T-helper 17 cell (primary cell): ENCODE measurements at places on chromosomes 4 and X.
A peak's percentile ranks its signal among the peaks of the same experiment; 100 is the strongest.

DNA sequence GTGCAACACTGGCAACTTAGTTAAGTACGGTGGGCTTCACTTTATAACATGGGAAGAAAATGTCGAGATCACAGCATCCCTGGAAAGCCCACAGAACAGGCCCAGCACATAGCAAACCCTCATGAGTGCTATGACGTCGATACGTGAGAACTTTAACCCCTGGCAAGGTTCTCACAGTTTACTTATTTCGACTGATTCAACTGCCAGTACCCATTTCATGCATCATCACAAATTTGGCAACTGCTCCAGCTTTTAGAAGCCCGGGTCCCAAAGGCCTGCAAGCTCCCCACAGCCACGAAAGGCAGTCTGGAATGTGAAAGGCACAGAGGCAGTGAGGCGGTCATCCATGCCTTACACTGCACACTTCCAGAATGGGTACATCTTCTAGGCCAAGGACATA is 41.2 kb downstream of the RELL1 start:
- H3K27ac ChIP-seq = no peak overlapping the region
- H3K4me3 ChIP-seq = no peak overlapping the region
- DNase-seq = no peak
- no peaks in the 10 kb centered on the region for H3K27me3 ChIP-seq

GRCh38 chr4:38896940-38897339 is 29.3 kb downstream of the FAM114A1 start:
- no peak for DNase-seq
- H3K27ac ChIP-seq = no peak overlapping the region
- no peaks in the 10 kb centered on the region for H3K4me1 ChIP-seq
- H3K36me3 ChIP-seq = no peaks in the 10 kb centered on the region

- H3K36me3 ChIP-seq = no peaks in the 10 kb centered on the region
- no peaks in the 10 kb centered on the region for H3K27me3 ChIP-seq
- H3K27ac ChIP-seq = no peak overlapping the region
- DNase-seq = no peak
- no peaks in the 10 kb centered on the region for H3K4me1 ChIP-seq
- no peak overlapping the region for H3K4me3 ChIP-seq
Observed at GRCh38 chrX:115650916-115651315, 89.9 kb downstream of the PLS3 start.

DNA sequence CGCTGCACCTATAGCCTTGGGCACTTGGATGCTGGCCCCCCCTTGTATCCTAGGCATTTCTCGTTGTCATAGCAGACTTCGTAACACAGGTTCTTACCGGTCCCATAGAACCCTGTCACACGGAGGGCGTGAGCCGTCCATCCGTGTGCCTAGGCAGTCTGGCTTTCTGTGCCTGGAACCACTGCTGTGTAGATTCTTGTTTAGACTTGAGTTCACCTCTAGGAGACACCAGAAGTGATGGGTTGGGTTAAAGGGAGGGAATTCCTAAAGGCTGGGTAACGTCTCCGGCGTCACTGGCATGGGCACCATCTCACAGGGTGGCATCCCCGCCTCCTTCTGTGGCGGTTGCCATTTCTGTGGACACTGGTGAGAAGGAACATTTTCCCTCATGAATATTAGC is 13.5 kb upstream of the NKX1-1 start:
- no peak overlapping the region for H3K27ac ChIP-seq
- no peak overlapping the region for H3K4me3 ChIP-seq
- no peak for DNase-seq
- peaks cover 50% of the 10 kb centered on the region for H3K27me3 ChIP-seq
- peaks cover 6% of the 10 kb centered on the region for H3K4me1 ChIP-seq

DNA sequence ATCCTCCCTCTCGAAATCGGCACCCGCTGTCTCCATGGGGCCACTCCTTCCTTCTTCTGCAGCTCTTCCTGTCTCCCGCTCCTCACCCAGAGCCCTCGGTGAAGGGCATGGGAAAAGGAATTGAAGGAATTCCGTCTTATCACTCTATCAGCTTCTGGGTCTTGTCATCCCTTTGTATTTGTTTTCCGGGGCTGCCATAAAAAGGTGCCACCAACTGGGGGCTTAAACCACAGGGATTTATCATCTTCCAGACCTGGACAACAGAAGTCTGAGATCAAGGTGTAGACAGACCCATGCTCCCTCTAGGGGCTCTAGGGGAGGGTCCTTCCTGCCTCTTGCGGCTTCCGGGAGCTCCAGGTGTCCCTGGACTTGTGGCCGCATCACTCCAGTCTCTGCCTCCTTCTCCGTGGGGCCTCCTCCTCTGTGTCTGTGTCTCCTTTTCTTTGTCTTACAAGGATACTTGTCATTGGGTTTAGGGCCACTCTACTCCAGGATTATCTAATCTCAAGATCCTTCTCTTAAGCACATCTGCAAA is 24.0 kb downstream of the CD99 start:
- H3K4me1 ChIP-seq = peaks cover 29% of the 10 kb centered on the region
- no peaks in the 10 kb centered on the region for H3K36me3 ChIP-seq
- H3K27me3 ChIP-seq = no peaks in the 10 kb centered on the region
- DNase-seq = no peak
- H3K4me3 ChIP-seq = no peak overlapping the region
- peak overlapping the region; percentile 84 for H3K27ac ChIP-seq

- H3K27me3 ChIP-seq = no peaks in the 10 kb centered on the region
- H3K4me1 ChIP-seq = no peaks in the 10 kb centered on the region
- DNase-seq = no peak
- H3K36me3 ChIP-seq = no peaks in the 10 kb centered on the region
- no peak overlapping the region for H3K27ac ChIP-seq
- H3K4me3 ChIP-seq = no peak overlapping the region
Observed at GRCh38 chrX:10741003-10741402, 120.6 kb upstream of the MID1 start.

- H3K27ac ChIP-seq = no peak overlapping the region
- H3K4me3 ChIP-seq = no peak overlapping the region
- H3K4me1 ChIP-seq = no peaks in the 10 kb centered on the region
- DNase-seq = no peak
- H3K27me3 ChIP-seq = no peaks in the 10 kb centered on the region
Observed at GRCh38 chrX:44002567-44002966, 29.4 kb upstream of the NDP start.

GRCh38 chrX:111164728-111165127 is 68.7 kb downstream of the PAK3 start:
- DNase-seq = no peak
- no peaks in the 10 kb centered on the region for H3K36me3 ChIP-seq
- no peak overlapping the region for H3K4me3 ChIP-seq
- no peak overlapping the region for H3K27ac ChIP-seq
- no peaks in the 10 kb centered on the region for H3K4me1 ChIP-seq

DNA sequence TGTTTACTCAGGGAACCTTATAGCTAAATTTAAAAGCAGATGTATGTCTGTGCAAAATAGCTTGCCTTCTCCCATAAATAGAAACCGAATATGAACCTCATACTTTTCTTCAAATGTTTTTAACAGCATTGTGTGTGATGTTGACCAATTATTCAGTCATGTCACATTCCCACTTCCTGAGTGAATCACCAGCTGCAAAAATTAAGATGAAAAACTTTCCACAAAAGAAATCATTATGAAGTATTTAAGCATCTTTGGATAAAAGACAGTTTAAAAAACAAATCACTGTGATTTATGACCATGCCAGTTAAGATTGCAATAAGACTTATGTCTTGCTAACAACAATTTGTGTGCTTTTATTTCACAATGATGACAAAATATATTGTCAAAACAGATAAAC is 220.1 kb downstream of the PDGFC start:
- no peak for DNase-seq
- no peaks in the 10 kb centered on the region for H3K27me3 ChIP-seq
- H3K36me3 ChIP-seq = no peaks in the 10 kb centered on the region
- H3K27ac ChIP-seq = no peak overlapping the region
- no peak overlapping the region for H3K4me3 ChIP-seq

DNA sequence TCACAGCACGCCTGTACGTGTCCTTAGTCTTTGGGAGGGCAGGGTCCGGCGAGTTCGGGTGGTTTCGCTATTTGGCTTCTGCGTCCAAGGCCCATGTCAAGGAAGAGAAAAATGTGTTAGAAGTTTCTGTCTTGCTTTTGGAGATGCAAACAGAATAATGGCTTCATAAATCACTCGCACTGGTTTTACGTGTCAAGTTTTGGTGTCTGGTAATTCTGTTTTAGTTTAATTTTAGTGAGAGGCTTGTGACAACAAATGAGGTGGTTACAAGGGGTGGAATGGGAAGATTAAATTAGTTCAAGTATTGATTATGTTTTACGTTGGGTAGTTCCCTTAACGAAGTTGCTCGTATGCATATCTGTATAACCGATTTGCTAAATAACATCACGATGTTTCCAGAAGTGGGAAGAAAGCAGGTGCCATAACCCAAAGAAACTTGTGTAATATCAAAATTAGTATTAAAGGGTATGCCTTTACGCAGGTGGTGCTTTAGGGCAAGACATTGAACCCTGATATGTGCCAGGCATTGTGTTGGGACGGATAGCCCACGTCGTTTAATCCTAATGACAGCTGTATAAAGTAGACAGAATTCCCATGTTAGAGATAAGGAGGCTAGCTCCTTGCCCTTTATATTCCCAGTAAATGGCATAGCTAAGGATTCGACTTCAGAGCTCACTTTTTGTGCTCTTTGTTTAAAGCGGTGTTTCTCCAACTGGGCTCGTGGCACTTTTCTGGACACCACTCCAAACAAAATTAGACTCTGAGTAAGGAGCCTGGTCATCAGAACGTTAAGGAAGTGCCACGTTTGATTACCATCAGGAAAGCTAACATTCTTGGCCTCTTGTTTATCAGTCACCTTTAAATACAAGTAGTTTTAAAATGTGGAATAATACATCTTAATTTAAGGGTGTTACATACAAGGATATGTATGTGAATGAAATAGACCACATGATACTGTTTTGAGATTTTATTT is 843 bp downstream of the RPL34 start:
- H3K27ac ChIP-seq = peak overlapping the region; percentile 99
- peaks cover 36% of the 10 kb centered on the region for H3K4me1 ChIP-seq
- no peak for DNase-seq
- peak overlapping the region; percentile 96 for H3K4me3 ChIP-seq
- H3K36me3 ChIP-seq = peaks cover 12% of the 10 kb centered on the region

GRCh38 chr4:178309890-178310289 is 867.7 kb upstream of the AGA start:
- H3K4me1 ChIP-seq = no peaks in the 10 kb centered on the region
- DNase-seq = no peak
- no peak overlapping the region for H3K4me3 ChIP-seq
- no peak overlapping the region for H3K27ac ChIP-seq
- no peaks in the 10 kb centered on the region for H3K36me3 ChIP-seq
- no peaks in the 10 kb centered on the region for H3K27me3 ChIP-seq

- no peaks in the 10 kb centered on the region for H3K36me3 ChIP-seq
- H3K27ac ChIP-seq = no peak overlapping the region
- no peaks in the 10 kb centered on the region for H3K27me3 ChIP-seq
- no peak overlapping the region for H3K4me3 ChIP-seq
Observed at GRCh38 chr4:131613824-131614216, 1535.3 kb upstream of the PCDH10 start.

DNA sequence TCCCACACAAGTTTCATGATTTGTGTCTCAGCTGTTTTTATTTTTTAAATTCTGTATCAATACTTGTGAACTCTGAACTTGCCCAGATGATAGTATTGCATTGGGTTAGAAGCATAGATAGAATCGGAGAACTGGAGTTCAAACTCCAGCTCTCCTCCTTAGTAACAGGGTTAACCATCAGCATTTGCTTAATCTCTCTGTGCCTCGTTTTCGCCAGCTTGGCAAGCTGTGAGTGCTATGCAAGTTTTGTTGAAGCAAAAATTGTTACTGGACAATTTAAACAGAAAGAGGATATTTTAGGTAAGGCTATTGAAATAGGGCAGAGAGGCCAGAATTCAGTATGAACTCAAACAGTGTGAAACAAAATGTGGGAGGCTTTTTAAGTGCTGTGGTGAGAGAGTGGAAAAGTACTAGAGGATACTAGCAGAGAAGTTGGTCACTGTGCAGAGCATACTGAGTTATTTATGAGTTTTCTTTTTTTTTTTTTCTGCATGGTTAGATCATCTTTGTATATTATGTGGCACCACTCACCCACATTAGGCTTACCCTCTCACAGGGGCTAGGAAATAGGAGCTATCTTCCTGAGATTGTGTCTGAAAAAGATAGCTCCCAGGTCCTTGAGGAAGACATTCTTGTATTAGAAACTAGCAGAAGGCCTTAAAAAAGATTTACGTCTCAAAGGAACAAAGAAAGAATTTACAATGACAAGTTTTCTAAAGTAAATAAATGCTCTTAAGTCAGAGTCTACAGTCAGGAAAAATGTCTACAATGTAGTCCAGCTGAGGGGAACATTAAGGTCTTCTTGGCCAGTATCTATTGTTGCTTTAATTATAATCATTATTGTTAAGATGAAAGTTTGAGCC is 1126.6 kb downstream of the FAT4 start:
- no peak overlapping the region for H3K4me3 ChIP-seq
- no peak for DNase-seq
- H3K27me3 ChIP-seq = no peaks in the 10 kb centered on the region
- H3K36me3 ChIP-seq = no peaks in the 10 kb centered on the region
- H3K27ac ChIP-seq = no peak overlapping the region

DNA sequence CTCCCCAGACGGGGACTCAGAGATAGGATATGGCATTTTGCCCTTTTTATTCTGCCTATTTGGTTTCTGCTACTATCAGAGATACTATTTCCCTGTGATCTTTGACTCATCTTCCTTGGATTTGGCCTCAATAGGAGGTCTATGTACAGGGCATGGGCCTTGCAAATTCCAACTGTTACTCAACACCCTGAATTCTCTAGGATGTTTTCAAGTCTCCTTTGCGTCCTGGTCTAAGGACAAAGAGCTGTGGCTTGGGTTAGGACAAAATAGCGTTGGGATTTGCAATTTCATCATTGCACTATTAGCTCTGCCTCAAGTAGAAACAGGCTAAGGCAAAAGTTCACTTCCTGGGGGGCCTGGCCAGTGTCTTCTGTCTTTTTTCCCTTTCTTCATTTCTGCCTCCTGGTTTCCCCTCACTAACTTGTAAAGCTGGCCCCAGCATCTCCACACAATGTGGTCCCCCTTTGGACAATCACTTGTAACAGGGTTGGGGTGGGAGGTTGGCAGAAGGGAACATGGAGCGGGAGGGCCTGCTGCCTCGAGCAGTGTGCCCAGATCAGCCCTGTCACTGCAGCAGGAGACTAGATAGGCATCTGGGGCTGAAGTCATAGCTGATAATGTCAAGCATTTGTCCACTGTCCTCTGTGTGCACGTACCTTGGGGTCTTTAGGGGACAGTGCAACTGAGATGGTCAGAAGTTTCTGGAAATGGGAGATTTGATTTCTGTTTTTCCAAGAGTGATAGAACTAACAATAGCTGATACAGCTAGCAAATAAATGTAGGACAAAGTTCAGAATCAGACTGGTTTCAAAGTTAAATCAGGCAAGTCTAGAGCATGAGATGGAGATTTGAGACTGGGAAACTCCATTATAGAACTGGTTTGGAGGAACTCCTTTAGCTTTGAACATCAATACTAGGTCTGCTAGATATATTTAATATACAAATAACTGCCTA is 25.8 kb upstream of the STBD1 start:
- peaks cover 4% of the 10 kb centered on the region for H3K4me1 ChIP-seq
- H3K4me3 ChIP-seq = no peak overlapping the region
- no peak for DNase-seq
- H3K27me3 ChIP-seq = peaks cover 15% of the 10 kb centered on the region
- no peak overlapping the region for H3K27ac ChIP-seq

GRCh38 chr4:153764601-153765368 is 5.0 kb upstream of the RNF175 start:
- no peak overlapping the region for H3K4me3 ChIP-seq
- no peak overlapping the region for H3K27ac ChIP-seq
- H3K36me3 ChIP-seq = no peaks in the 10 kb centered on the region
- H3K4me1 ChIP-seq = no peaks in the 10 kb centered on the region
- DNase-seq = no peak
- peaks cover 56% of the 10 kb centered on the region for H3K27me3 ChIP-seq
